ENCODE measurements at places on chromosomes 6 and 20. TPM values are rescaled to one million over a fixed set of nuclear protein-coding genes. Genes with fewer than 3 reads are reported as not detected.

DNA sequence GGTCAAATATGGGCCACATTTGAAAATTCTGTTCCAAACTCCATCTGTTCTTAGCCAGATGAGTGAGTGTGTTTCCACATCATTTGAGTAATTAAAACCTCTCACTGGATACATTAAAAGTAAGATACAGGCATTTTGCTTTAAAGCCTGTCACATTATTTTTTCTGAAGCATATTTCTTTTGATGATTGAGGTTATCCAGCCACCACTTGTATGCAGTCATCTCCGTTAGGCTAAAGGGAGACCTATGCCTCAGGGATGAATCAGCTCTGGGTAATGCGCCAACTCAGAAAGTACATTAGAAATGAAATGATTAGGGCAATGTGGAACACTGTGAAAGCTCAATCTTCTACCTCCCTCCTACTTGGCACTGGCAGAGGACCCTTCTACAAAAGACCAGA, 90.7 kb downstream of the SNAP25 start:
- no peaks in the 10 kb centered on the region for H3K27me3 ChIP-seq
- DNase-seq = no peak
- H3K27ac ChIP-seq = no peak overlapping the region
- H3K4me1 ChIP-seq = no peaks in the 10 kb centered on the region

DNA sequence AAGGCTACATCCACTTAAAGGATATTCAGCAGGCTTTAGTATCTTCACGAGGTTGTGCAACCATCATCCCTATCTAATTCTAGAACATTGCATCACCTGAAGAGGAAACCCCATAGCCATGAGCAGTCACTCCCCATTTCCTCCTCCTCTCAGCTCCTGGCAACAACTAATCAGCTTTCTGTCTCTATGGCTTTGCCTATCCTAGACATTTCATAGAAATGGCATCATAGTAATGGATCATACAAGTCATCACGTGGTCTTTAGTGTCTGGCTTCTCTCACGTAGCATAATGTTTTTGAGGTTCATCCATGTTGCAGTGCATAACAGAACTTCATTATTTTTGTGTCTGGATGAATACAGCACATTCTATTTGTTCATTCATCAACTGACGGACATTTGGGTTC, 20.5 kb downstream of the SNAI1 start:
- no peaks in the 10 kb centered on the region for H3K27me3 ChIP-seq
- no peak for DNase-seq
- H3K4me3 ChIP-seq = no peak overlapping the region
- no peak overlapping the region for H3K27ac ChIP-seq
- no peaks in the 10 kb centered on the region for H3K4me1 ChIP-seq
- no peaks in the 10 kb centered on the region for H3K36me3 ChIP-seq

GRCh38 chr6:149694921-149695320, 23.0 kb downstream of the LATS1 start:
- H3K4me1 ChIP-seq = no peaks in the 10 kb centered on the region
- no peak overlapping the region for H3K27ac ChIP-seq
- H3K36me3 ChIP-seq = no peaks in the 10 kb centered on the region

DNA sequence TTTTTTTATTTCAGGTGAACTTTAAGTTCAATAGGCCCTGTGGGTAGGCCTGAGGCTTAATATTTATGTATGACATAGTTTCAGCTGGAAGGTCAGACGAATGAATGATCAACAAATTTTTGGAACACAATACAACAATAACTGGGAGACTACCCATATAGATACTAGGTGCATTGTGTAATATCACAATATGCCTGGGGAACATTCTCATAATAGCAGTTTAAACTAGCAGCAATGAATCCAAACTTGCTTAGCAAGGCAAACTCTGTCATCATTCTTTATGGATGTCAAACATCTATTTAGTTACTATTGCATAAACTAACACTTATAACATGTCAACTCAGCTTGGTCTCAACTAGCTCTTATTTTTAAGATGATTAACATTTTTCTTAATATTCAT, 49.3 kb downstream of the ELOVL4 start:
- H3K4me3 ChIP-seq = no peak overlapping the region
- H3K27ac ChIP-seq = no peak overlapping the region
- no peaks in the 10 kb centered on the region for H3K36me3 ChIP-seq
- H3K4me1 ChIP-seq = no peaks in the 10 kb centered on the region
- no peak for DNase-seq
- H3K27me3 ChIP-seq = no peaks in the 10 kb centered on the region

DNA sequence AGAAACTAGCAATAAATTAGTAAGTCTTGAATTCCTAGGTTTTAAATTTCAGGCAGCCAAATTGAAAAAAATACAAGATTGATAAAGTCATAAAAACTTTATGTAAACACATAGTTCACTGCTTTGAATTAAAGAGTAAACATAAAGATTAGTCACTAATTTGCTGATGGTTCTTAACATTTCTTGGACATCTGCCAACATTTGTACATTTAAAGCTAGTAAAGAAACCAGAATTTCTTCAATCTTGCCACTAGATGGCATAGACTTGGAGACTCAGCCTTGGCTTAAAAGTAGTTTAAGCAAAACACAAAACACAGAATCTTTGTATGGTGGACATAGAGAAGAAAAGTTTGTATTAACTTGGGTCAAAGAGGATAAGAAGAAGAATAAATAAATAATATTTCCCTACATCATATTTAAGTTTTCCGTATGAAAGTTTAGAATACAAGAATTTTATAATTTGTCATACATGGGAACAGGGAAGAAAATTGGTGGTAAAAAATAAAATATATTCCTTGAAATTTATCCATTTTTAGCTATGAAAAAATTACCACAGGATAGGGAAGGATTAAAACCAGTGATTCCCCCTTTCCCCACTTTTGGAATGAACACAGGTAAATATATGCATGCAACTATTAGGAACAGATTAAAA, 41.7 kb upstream of the FAM135A start:
- no peaks in the 10 kb centered on the region for H3K4me1 ChIP-seq
- no peak for DNase-seq
- no peaks in the 10 kb centered on the region for H3K36me3 ChIP-seq
- no peak overlapping the region for H3K27ac ChIP-seq

- no peaks in the 10 kb centered on the region for H3K27me3 ChIP-seq
- no peaks in the 10 kb centered on the region for H3K4me1 ChIP-seq
- H3K4me3 ChIP-seq = no peak overlapping the region
- no peaks in the 10 kb centered on the region for H3K36me3 ChIP-seq
- no peak for DNase-seq
Observed at GRCh38 chr20:43238266-43238665, 48.6 kb upstream of the PTPRT start.

- H3K4me1 ChIP-seq = no peaks in the 10 kb centered on the region
- no peak overlapping the region for H3K27ac ChIP-seq
- DNase-seq = no peak
- no peaks in the 10 kb centered on the region for H3K36me3 ChIP-seq
- no peaks in the 10 kb centered on the region for H3K27me3 ChIP-seq
- H3K4me3 ChIP-seq = no peak overlapping the region
Observed at GRCh38 chr6:44464527-44465310, 77.2 kb downstream of the CDC5L start.

DNA sequence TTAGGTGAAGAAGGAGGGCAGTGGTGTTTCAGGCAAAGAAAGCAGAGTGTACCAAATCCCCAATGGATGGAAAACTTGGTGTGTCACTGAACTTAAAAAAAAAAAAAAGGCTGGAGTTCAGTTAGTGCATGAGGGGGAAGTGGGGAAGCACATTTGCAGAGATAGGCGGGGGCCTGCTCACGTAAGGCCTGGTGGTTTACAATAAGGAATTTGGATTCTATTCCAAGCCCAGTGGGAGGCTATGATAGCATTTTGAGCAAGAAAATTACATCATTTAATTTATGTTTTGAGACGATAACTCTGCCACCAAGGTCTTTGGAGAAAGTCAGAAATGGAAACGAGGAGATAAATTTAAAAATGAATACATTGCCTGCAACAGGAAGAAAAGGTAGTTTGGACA, 225.5 kb downstream of the EYA4 start:
- H3K4me1 ChIP-seq = no peaks in the 10 kb centered on the region
- DNase-seq = no peak
- H3K4me3 ChIP-seq = no peak overlapping the region
- H3K27ac ChIP-seq = no peak overlapping the region

DNA sequence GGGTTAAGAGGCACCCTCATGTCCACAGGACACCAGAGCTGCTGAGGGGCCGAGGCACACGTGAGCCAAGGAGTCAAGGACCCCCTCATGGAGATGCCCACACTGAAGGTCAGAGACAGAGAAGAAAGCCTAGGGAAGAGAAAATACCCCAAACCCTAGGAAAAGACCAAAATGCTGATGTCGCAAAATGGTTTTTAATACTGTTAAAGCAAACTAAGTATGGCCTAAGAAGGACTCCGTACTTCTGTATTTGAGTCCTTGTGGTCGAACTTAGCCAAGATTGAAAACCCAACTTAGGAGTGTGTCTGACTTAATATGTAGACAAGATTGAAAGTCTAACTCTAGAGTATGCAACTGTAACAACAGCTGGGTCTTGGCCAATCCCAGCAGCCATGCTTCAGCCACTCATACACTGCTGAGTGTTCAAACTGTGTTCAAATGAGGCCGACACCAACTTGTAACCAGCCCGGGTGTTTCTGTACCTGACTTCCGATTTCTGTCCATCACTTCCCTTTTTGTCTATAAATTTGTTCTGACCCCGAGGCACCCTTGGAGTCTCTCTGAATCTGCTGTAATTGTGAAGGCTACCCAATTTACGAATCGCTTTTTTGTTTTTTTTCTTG, 92.6 kb upstream of the AGPAT4 start:
- H3K4me3 ChIP-seq = no peak overlapping the region
- H3K36me3 ChIP-seq = no peaks in the 10 kb centered on the region
- no peak for DNase-seq
- no peak overlapping the region for H3K27ac ChIP-seq
- H3K27me3 ChIP-seq = no peaks in the 10 kb centered on the region

GRCh38 chr6:9225441-9225871, 790.1 kb upstream of the SLC35B3 start:
- no peaks in the 10 kb centered on the region for H3K27me3 ChIP-seq
- no peak overlapping the region for H3K27ac ChIP-seq
- no peaks in the 10 kb centered on the region for H3K36me3 ChIP-seq
- DNase-seq = peak; percentile 23
- no peaks in the 10 kb centered on the region for H3K4me1 ChIP-seq
- H3K4me3 ChIP-seq = no peak overlapping the region

GRCh38 chr6:83365931-83366330, 64.9 kb downstream of the ME1 start:
- H3K36me3 ChIP-seq = no peaks in the 10 kb centered on the region
- DNase-seq = no peak
- H3K27me3 ChIP-seq = no peaks in the 10 kb centered on the region
- no peak overlapping the region for H3K27ac ChIP-seq

GRCh38 chr20:62929051-62929538, 2.8 kb upstream of the DIDO1 start:
- no peaks in the 10 kb centered on the region for H3K36me3 ChIP-seq
- peak overlapping the region; percentile 68 for H3K4me3 ChIP-seq
- H3K27me3 ChIP-seq = no peaks in the 10 kb centered on the region
- peaks cover 28% of the 10 kb centered on the region for H3K4me1 ChIP-seq
- DNase-seq = peak; percentile 67

DNA sequence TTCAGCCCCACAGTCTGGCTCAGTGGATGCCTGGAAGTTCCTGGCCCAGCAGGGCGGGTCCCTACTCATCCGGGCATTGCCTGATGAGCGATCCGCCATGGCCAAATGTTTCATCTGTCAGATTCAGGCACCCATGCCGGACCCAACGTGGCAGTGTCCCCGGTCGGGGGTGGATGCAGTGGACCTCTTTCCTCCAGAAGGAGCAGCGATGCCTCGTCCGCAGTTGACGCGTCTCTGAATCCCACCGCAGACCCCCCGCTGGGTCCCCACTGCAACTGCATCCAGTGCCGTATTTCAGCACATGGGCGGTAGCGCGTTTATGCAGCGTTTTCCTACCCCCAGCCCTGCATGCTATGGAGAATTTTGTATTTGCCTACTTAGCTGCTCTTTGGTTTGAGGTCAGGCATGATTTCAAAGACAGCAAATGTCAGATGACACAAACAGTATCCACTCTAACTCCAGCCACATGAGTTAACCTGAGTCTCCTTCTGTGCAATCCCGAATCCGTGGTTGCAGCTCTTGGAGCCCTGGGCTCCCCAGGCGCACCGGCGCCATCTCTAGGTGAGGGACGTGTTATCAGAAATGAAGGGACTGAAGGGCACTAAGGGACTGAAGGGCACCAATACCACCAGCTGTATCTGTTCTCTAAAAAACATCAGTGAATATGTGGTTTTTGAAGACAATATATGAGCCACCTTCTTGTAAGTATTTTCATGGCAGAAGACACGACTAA, 72.6 kb upstream of the THBS2 start:
- no peaks in the 10 kb centered on the region for H3K4me1 ChIP-seq
- no peak for DNase-seq
- no peaks in the 10 kb centered on the region for H3K36me3 ChIP-seq
- no peak overlapping the region for H3K27ac ChIP-seq

DNA sequence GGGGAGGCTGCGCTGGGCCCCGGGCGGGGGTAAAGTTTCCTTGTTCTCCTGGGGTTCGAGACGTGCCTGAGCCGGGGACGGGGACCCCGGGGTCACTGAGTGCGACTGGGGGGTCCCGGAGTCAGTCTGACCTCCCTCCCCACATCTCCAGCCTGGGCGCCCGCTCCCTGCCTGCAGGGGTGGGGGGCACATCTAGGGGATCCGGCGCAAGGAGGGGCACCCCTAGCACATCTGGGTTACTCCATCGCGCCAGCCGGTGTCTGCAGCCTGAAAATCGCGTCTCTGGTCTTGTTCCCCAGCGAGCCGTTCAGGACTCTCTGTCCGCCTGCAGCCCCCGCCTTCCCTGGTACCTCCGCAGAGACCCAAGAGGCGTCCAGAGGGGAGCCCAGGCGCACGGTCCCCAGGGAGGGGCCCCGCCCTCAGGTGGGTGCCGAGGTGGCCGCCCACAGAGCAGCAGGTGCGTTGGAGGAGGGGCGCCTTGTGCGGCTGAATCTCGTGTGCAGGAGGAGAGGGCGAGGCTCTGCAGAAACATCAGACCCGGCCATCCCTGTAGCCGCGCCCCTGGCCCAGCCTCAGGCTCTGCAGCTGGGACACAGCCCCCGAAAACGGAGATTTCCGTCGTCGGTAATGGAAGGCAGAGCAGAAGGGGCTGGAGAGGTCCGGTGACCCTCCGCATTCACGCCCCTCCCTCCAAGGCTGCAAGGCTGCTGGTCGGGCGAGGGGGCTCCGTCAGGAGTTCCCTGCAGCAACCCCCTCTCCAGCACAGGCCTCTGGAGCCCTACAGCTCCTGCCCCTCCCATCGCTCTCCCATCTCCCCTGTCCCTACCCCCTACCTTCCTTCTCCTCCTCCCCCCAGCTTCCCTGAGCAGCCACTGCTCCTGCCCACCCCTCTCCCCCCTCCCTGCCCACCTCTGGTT, 628 bp upstream of the CHRNA4 start:
- no peaks in the 10 kb centered on the region for H3K36me3 ChIP-seq
- DNase-seq = no peak
- H3K27me3 ChIP-seq = peaks cover 12% of the 10 kb centered on the region
- no peak overlapping the region for H3K27ac ChIP-seq

GRCh38 chr6:11467364-11467763, 70.2 kb upstream of the TMEM170B start:
- H3K4me3 ChIP-seq = no peak overlapping the region
- DNase-seq = no peak
- H3K27ac ChIP-seq = no peak overlapping the region
- no peaks in the 10 kb centered on the region for H3K4me1 ChIP-seq

ISM1 gene
- total RNA-seq = 15.2 TPM

EYS gene
- 1.3 TPM for total RNA-seq

EPPIN gene
- total RNA-seq = not detected

RIPOR2 gene
- 70.5 TPM for total RNA-seq

VGLL2 gene
- total RNA-seq = not detected

C6orf58 gene
- not detected for total RNA-seq

ZNF311 gene
- total RNA-seq = 2.0 TPM

SEMG1 gene
- total RNA-seq = 1.8 TPM

KIZ gene
- 29.8 TPM for total RNA-seq
